GM12878 (cell line): ENCODE measurements at places on chromosomes 4 and X.
A peak's percentile ranks its signal among the peaks of the same experiment; 100 is the strongest.

GRCh38 chr4:150673793-150674192 is 91.8 kb downstream of the MAB21L2 start:
- no peak for DNase-seq

- no peak for DNase-seq
Observed at GRCh38 chrX:66110112-66110511, 53.9 kb upstream of the HEPH start.

DNA sequence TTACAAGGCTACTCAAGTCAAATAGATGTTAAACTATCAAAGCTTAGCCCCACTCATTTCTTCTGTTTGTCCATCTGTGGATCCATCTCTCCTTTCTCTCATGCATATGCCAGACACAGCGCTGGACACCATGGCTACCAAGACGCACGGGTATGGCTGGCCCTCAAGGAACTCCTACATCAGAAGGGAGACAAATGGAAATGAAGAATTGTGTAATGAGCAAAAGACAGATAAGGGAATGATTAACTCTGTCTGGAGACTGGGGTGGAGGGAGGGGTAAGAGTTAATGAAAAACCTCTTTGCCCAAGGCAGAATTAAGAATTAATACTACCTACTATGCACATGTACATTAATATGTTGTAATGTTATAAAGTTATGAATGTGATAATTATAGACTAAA is 88.1 kb downstream of the MGST2 start:
- DNase-seq: no peak

DNA sequence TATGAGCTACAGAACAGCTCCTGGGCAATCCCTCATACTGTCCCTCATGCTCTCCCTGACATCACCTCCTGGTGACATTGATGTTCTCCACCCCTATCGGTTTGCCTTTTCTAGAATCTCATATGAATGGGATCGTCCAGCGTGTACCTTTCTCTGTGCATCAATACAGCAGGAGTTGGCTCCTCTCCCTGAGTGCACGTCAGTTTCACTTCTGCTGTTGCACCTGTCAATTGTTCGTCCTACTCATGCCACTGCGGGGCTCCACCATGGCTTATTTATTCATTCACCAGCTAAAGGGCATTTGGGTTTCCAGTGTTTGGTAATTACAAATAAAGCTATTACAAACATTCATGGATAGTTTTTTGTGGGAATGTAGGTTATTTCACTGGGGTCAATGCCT is 269.1 kb upstream of the ZFP42 start:
- no peak for DNase-seq

- DNase-seq: no peak
Observed at GRCh38 chrX:117138070-117138469, 675.3 kb upstream of the CT83 start.

- no peak for DNase-seq
Observed at GRCh38 chr4:163709601-163710000, 215.1 kb downstream of the TMA16 start.

GRCh38 chrX:73127700-73128241 is 48.5 kb upstream of the PABPC1L2A start:
- no peak for DNase-seq

GRCh38 chrX:57929373-57929772 is 19.1 kb upstream of the ZXDA start:
- DNase-seq: no peak

DNA sequence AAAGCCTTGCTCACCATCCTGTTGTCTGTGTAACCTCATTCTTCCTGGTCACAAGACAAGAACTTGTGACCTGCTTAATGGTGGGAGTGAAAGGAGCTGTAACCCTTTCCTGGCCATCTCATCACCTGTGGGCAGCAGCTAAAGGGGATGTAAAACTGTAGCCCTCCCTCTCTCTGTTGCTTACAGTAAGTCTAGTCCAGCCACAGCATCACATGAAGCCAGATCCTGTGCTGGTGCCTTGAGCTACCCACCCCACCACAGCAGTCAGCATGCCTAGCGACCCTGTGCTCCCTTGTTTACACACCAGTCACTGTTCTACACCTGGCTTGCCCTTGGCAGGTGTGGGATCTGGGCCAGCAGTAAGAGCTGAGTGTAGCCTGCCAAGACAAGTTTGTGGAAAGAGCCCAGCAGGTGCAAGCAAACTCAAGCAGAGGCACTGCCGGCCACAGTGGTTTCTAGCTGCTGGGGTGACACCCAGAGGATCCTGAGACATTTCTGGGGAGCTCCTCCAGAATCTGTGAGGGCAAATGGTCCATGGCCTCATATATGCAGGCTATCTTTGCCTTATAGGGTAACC is 41.0 kb downstream of the UGT2B28 start:
- no peak for DNase-seq

GRCh38 chr4:14879683-14880082 is 122.6 kb upstream of the CPEB2 start:
- no peak for DNase-seq

DNA sequence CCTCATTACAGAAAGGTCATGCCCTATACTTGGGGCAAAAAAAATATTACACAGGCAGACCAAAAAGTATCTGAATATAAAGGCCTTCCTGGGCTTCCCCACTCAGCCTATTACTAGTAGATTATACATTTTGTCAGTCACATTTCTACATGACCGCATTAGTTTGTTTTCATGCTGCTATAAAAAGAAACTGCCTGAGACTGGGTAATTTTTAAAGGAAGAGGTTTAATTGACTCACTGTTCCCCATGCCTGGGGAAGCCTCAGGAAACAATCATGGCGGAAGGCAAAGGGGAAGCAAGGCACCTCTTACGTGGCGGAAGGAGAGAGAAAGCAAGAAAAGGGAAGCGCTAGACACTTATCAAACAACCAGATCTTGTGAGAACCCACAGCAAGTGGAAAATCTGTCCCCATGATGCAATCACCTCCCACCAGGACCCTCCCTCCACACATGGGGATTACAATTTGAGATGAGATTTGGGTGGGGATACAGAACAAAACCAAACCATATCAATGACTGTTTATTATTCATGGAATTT is 1312.0 kb downstream of the PCDH7 start:
- DNase-seq: no peak

DNA sequence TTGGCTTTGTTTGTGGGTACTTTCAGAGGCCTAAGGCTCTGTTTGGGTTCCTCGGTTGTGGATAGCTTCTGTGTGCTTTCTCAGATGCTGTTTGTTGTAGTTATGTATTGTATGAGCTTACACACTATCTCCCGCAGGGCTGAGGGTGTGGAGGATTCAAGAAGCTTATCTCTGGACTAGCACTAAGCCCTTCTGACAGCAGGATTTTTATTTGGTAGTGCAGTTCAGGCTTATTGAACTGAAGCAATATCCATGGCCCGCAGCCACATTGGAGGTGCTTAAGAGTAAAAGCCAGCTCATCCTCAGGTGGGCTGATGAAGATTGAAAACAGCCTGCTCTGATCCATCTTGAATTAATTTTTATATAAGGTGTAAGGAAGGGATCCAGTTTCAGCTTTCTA is 128.2 kb downstream of the RASGEF1B start:
- no peak for DNase-seq

- peak; percentile 55 for DNase-seq
Observed at GRCh38 chr4:59553063-59553720, 1646.9 kb upstream of the ADGRL3 start.

- no peak for DNase-seq
Observed at GRCh38 chr4:62543002-62543401, 1342.9 kb downstream of the ADGRL3 start.

GRCh38 chrX:150200361-150200760 is 162.8 kb upstream of the MAMLD1 start:
- no peak for DNase-seq

- no peak for DNase-seq
Observed at GRCh38 chrX:153411988-153412574, 809 bp downstream of the ZFP92 start.

DNA sequence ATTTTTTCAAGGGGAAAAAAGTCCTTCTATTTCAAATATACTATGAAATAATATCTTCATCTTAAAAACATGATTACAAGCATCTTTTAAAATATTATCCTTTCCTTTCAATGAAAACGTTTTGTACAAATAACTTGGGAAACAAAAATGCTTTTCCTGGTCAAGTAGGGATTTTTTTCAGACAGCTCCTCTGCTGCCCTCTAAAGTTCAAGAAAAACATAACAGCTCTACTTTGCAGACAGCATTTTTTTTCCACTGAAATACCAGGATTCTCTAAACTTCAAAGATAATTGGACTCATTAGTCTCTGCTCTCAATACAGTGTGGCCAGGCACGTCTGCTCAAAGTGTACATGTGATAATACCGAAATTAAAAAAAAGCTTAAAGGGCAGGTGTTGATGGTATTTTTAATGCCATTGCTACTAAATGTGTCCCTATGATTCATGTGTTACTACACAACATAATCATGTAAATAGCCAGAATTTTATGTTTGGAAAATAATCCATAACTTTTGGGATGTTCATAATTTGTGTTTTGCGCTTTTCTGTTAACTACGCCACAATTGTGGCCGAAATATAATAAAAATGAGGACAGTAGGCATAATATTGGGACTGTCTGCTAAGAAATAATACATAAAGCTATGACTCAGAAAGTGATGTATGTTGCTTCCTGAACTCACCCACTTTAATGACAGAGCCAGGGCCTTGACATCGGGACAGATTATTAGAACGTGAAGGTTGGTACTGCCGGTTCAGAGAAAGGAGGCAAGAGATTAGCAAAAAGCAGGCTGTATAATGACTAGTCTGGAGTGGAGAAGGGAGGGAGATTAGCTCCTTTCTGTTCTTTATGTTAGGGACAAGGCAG is 478.9 kb downstream of the KCNIP4 start:
- DNase-seq: no peak

DNA sequence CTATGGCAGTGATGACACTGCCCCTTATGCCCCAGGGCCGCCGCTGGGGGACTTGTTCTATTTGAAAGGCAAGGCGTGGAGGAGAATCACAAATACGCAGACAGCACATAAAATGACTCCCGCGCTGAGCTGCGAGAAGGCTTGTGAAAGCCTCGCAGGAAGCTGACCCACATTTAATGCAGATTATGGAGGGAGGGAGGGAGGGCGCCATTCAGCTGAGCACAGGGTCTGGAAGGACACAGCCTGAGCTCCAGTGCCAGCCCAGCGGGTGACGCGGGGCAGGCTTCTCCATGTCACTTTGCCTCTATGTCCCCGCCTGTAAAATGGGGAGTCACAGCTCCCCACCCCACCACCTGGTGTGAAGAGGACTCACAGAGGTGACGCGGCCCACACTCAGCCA is 14.3 kb downstream of the ABLIM2 start:
- no peak for DNase-seq

GRCh38 chr4:64479338-64479737 is 70.1 kb upstream of the TECRL start:
- DNase-seq: no peak

DNA sequence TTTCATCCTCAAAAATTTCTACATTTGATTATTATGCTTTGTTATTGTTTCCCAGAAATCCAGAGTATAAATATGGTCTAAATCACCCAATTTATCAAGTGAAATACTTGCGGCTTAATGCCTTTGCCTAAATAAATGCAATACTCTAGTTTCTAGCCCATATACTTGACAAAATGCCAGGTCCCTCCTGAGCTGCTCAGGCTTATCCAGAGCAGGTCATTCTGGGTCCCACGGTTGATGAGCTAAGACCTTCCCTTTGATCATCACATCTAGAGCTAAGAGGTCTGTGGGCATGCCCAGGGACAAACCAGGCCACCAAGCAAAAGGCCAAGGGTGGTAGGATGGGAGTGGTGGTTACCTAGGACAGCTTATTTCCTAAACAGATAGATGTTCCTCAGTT is 180.1 kb downstream of the SMIM20 start:
- DNase-seq: no peak

DNA sequence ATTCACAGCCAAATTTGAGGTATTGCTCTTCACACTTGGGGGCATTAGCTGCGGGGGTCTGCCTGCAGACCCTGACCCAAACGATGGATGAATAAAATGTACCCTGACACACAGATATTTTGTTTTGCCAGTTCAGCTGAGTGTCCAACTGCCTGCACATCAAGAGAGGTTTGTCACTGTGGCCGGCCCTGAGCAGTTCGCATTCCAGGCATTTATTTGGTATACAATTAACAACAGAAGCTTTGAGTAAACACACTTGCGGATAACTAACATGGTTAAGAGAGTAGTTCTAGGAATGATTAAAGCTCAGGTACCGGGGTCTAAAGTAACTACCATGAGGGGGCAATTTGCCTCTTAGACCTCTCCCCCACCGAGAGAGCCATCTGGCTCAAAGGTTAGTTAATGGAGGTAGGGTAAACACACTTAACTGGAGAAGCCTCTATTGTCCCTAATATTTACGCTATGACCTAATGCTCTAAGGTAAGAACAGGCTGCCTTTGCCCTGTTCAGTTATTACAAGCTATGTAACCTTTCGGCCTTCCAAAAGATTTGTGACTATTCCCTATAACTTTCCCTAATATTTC is 162.0 kb downstream of the SNCA start:
- DNase-seq: no peak

DNA sequence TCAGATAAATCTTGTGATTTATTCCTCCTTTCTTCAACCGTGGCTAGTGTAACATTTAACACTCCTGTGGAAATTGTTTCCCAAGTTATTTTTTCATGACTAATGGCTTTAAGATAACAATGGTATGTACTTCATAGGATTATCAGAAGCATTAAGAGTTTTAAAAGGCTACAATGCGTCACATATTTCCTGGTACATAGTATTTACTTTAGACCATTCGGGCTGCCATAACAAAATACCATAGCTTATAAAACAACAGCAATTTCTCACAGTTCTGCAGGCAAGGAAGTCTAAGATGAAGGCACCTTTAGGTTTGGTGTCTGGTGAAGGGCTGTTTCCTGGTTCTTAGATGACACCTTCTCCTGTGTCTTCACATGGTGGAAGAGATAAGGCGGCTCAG is 158.6 kb downstream of the PAPSS1 start:
- no peak for DNase-seq

DNA sequence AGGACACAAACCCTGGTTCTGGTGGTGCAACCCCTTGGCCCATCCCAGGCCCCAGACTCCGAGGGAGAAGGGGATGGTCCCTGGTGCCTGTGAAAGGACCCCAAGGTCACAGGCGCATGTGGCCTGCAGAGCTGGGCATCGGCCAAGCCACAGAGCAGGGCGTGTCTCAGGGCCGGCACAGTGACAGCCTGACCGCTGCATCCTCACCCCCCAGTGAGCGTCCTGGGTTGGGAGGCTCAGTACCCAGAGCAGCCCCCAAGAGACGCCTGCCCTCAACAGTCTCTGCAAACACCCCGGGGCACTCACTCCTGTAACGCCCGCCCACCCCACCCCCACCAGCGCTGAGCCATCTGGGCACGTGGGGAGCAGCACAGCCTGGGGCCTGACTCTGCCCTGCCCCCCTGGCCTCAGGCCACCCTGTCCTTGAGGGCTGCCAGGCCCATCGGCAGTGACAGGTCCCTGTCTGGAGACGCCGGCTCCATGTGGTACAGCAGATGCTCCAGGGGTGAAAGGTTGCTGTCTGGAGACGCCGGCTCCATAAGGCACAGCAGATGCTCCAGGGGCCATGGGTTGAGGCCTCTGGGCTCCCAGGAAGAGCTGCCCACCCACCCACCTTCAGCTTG is 24.5 kb upstream of the CPLX1 start:
- no peak for DNase-seq

DNA sequence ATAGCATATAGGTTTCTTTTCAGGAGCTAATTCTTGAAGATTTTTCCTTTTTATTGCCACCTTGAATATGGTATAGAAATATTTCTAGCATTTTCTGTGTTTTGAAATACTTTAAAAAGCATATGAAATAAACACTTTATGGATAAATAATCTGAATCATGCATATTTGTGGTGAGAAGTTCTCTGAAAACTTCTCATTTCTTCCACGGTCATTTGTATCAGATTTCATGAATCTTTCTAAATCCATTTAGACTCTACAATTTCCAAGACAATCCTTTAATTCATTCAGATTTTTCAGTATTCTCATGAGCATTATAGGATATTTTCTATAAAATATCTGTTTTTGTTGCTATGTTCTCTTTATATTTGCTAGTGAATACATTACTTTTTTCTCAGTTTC is 16.2 kb upstream of the CA5B start:
- no peak for DNase-seq
